ENCODE measurements at places on chromosomes 4 and X. TPM values are rescaled to one million over a fixed set of nuclear protein-coding genes. Genes with fewer than 3 reads are reported as not detected.

DNA sequence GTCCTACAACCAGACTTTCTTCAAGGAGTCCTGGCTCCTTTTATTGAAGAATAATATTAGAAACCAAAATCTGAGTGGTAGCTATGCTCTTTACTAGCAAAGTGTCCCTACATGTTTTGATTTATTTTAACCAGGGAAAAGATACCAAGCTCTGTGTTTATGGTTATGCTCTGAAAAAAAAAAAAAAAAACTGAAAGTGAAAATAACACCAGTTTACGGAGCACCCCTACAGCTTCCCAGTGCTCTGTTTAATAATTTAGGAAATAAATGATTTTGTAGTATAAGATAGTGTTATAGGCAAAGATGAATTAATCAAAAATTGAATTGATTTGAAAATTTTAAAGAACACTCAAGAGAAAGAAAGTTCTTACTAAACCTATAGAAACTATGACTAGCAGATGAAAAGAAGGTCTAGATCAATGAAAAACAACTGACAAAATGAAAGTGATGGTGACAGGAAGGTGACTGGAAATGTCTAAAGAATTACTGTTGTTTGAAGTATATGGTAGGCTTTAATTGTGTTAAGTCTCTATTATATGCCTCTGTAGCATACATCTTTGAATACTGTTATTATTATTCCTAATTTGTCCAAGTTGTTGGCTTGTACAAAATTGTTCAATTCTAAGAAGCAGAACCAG, 1698.4 kb upstream of the PCDH10 start:
- DNase-seq = no peak
- H3K4me3 ChIP-seq = no peak overlapping the region
- H3K36me3 ChIP-seq = no peaks in the 10 kb centered on the region
- no peaks in the 10 kb centered on the region for H3K27me3 ChIP-seq
- H3K4me1 ChIP-seq = no peaks in the 10 kb centered on the region

DNA sequence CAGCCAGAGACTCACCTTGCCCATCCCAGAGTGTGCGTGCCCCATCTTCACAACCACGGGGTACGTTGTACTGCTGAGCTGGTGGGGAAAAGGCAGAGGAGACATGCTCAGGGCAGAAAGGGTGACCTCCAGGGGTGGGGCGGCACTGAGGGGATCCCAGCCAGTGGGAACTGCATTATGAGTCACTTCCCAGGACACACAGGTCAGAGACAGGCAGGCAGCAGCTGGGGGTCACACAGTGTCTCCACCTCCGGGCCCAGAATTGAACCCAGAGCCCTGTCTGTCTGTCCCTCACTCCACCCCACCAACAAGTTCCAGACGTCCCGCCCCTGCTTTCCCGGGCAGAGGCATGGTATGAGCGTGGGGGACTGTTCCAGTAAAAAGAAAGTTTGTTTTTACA, 4.8 kb upstream of the TIMP1 start:
- peaks cover 9% of the 10 kb centered on the region for H3K4me1 ChIP-seq
- H3K27me3 ChIP-seq = no peaks in the 10 kb centered on the region
- H3K4me3 ChIP-seq = no peak overlapping the region
- no peaks in the 10 kb centered on the region for H3K36me3 ChIP-seq
- H3K27ac ChIP-seq = no peak overlapping the region

DNA sequence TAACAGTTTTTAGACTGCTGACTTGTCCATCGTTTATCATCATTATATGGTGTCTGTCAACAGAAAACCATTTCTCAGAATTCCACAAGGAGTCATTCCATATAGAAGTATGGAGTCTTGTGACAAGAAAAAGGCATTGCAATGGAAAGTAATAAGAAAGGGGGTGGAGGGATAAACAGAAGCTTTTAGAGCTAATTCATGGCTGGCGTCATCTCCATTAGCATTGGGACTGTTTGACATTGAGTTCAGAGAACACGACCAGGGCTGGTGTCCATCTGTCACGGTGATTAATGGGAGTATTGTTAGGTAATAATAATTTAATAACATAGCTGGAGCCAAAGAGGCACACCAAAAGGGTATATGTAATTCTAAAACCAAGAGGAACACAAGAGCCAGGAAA, 101.9 kb upstream of the SFRP2 start:
- no peaks in the 10 kb centered on the region for H3K4me1 ChIP-seq
- no peak overlapping the region for H3K4me3 ChIP-seq
- no peak overlapping the region for H3K27ac ChIP-seq
- H3K27me3 ChIP-seq = no peaks in the 10 kb centered on the region
- no peaks in the 10 kb centered on the region for H3K36me3 ChIP-seq
- DNase-seq = no peak

GRCh38 chrX:22313766-22314165, 41.1 kb downstream of the CBLL2 start:
- peak; percentile 37 for DNase-seq
- no peaks in the 10 kb centered on the region for H3K27me3 ChIP-seq
- H3K4me3 ChIP-seq = no peak overlapping the region
- peak overlapping the region; percentile 79 for H3K27ac ChIP-seq
- peaks cover 20% of the 10 kb centered on the region for H3K4me1 ChIP-seq

DNA sequence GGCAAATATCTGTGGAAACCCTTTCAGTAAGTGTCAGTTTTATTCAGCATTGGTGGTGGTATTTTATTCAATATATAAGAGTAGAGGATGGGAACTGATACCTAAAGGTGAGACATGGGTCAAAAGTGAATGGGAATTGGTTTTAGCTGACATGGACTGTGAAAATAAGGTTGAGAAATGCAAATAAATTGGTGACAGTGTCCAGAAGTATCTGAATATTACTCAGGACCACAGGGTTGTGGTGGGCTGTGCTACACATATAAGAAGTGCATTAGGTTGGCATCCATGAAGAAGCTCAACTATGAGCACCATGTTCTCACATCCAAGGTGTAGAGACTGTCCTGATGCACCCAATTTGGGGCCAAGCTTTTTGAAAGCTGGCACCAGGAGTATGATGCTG, 45.0 kb downstream of the ETDC start:
- no peaks in the 10 kb centered on the region for H3K4me1 ChIP-seq
- no peak overlapping the region for H3K27ac ChIP-seq
- H3K4me3 ChIP-seq = no peak overlapping the region
- H3K27me3 ChIP-seq = no peaks in the 10 kb centered on the region

DNA sequence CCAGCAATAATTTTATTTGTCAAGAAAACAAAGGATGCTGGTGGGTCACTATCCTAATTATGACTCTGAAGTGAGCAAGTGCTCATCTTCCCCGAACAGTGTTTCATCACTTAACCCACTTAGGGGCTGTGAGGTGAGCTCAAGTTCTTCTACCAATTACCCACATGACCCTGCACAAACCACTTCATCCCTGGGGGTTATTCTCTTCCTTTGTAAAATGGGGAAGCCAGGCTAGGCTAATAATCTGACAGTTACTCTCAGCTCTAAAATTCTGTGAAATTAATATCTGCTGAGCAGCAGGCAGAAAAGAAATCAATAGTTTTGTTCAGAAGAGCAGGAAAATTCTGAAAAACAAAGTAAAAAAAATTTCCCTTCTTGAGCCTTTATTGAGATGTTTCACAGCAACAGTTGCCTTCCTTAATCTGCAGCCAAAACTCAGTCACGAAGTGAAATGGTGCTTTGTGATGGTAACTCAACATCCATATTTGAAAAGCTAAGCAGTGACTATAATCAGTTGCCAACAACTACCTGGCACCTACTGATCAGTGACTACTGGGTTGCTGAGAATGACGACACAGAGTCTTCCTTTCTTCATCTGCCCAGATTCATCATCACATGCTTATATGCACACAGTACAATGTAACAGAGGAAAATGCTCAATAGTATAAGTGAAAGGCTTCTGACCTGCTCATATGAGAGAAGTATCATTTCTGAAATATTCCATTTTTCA, 24.1 kb downstream of the ATP8A1 start:
- H3K27me3 ChIP-seq = no peaks in the 10 kb centered on the region
- H3K4me1 ChIP-seq = no peaks in the 10 kb centered on the region
- no peak for DNase-seq

Gene CENPE
- total RNA-seq = 25.2 TPM

DNA sequence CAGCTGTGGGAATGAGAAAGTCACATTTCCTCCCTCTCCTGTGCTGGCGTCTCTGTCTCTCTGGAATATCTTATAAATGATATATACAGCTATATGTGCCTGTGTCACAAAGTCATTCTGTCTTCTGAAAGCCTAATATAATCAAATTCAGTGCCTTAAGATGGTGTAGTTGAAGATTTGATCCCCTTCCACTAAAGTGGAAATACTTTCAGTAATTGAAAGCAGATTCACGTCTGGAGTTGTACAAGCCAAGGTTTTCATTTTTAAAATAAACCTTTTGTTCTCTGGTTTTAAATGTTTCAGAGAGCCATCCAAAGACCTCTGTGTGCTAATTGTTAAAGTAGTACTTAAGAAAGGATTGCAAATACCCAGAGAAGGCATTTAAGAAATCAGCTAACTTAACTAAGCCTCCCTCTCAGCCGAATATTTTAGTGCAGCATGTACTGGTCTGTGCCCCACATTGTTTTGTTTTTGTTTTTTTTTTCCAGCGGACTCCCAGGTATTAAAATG, 206.8 kb downstream of the TENM3 start:
- peak overlapping the region; percentile 59 for H3K4me3 ChIP-seq
- peaks cover 48% of the 10 kb centered on the region for H3K4me1 ChIP-seq
- H3K27me3 ChIP-seq = peaks cover 16% of the 10 kb centered on the region
- H3K27ac ChIP-seq = no peak overlapping the region
- DNase-seq = no peak

DNA sequence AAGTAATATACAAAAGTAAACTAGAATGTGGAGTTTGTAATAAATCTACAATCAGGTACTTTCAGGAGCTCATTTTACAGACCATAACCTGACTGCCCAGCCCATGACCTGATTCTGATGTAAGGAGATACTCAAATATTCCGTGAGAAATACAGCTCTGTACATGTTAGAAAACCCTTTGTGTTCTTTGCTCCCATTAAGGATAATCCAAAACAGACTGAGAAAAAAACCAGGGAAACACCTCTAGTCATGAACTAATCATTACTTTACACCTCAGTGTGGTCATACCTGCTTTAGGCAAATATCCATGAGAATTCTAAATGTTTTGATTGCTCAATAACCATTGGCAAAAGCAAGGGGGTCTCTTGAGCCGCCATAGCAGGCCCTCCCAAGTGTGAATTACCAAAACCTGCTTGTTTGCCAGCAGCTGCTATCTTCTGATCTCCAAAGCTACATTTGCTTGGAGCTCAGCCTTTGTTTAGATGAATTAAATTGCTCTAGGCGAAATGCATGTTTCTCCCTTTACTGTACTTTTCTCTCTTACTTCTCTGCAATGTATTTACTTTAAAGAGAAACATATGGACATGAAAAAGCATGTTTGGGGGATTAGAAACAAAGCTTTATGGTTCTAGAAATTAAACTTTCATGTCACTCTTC, 79.1 kb downstream of the ANKRD50 start:
- H3K4me1 ChIP-seq = peaks cover 35% of the 10 kb centered on the region
- H3K27ac ChIP-seq = no peak overlapping the region
- H3K27me3 ChIP-seq = no peaks in the 10 kb centered on the region
- no peaks in the 10 kb centered on the region for H3K36me3 ChIP-seq
- no peak for DNase-seq
- no peak overlapping the region for H3K4me3 ChIP-seq

DNA sequence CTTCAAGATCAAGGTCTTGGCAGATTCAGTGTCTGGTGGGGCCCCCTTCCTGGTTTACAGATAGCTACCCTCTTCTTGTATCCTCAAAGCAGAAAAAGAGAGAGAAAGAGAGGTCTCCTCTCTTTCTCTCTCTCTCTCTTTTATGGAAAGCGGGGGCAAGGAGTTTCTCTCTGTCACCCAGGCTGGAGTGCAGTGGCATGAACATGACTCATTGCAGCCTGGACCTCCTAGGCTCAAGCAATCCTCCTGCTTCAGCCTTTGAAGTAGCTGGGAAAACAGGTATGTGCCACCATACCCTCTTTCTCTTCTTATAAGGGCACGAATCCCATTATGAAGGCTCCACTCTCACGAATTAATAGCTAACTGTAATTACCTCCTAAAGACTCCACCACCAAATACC, 20.2 kb downstream of the RAB9B start:
- H3K27me3 ChIP-seq = no peaks in the 10 kb centered on the region
- no peak overlapping the region for H3K27ac ChIP-seq
- no peak for DNase-seq
- no peaks in the 10 kb centered on the region for H3K4me1 ChIP-seq
- no peak overlapping the region for H3K4me3 ChIP-seq
- no peaks in the 10 kb centered on the region for H3K36me3 ChIP-seq

DNA sequence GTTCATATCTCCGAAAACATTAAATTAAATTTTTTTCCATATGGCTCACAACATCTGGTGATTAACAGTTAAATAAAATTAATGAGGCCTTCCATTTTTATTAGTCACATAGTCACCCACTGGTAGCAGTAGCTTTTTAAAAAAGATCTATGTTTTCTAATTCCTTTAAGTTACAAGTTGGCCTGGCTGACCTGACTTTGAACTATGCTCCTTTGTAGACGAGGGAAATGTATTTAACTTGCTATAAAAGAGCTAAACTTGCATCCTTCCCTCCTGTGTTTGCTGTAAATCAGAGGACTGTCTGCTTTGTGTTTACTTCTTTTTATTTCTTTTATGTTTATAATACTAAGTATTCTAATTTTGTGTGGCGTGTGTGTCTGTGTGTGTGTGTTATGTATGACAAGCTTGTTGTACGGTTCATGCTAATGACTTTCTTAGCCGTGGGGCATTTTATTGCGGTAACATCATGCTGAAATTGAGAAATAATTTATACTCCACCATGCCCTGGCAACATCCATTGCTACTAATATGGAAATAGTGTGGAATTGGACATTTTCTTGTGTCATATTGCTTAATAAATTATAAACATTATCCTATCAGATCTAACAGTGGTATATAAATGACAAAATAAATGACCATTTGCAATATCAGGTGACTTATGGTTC, 241.7 kb downstream of the SNCA start:
- no peak overlapping the region for H3K4me3 ChIP-seq
- H3K36me3 ChIP-seq = no peaks in the 10 kb centered on the region
- DNase-seq = no peak
- H3K27me3 ChIP-seq = peaks cover 15% of the 10 kb centered on the region
- H3K4me1 ChIP-seq = no peaks in the 10 kb centered on the region

DNA sequence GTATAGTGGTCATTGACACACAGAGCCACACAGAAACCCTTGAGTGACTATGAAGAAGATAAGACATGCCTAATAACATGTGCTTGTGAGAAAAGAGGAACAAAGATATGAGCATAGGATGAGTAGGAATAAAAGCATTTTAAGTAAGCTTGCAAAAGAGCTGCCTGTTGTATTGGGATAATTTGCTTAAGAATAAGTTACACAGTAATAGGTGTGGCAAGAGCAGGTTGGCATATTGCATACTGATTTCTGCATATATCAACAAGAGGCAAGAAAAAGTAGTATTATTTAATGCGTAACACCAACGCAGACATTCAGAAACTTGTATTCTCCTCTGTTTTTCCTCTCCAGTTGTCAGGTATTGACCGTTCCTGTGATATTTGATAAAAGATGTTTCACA, 111.5 kb upstream of the UGT8 start:
- H3K4me3 ChIP-seq = no peak overlapping the region
- H3K27ac ChIP-seq = no peak overlapping the region
- no peak for DNase-seq

DNA sequence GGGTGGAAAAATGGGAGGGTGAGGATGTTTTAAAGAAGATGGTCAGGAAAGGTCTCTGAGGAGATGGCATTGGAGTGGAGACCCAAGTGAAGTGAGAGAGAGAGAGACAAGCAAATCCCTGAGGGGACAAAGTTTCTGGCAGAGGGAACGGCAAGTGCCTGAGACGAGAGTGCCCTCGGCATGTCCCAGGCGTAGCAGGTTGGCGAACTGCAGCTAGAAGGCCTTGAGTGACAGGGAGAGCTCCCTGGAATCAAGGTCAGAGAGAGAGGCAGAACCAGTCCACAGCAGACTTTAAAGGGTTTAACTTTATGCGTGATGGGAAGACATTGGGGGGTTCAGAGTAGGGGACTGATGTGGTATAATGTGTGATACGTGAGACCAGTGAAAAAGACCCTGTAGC, 150.2 kb upstream of the HAND2 start:
- no peak for DNase-seq
- H3K36me3 ChIP-seq = no peaks in the 10 kb centered on the region
- H3K4me1 ChIP-seq = no peaks in the 10 kb centered on the region
- H3K27me3 ChIP-seq = no peaks in the 10 kb centered on the region
- no peak overlapping the region for H3K27ac ChIP-seq
